B cell (primary cell): ENCODE measurements at places on chromosomes 11 and 22. TPM values are rescaled to one million over a fixed set of nuclear protein-coding genes. Genes with fewer than 3 reads are reported as not detected.
A peak's percentile ranks its signal among the peaks of the same experiment; 100 is the strongest.

The VSTM5 gene
- total RNA-seq, result not detected in 2 replicates

- no peak for DNase-seq
These were observed 29.9 kb downstream of the MS4A2 start for GRCh38 chr11:60118338-60118737.

DNA sequence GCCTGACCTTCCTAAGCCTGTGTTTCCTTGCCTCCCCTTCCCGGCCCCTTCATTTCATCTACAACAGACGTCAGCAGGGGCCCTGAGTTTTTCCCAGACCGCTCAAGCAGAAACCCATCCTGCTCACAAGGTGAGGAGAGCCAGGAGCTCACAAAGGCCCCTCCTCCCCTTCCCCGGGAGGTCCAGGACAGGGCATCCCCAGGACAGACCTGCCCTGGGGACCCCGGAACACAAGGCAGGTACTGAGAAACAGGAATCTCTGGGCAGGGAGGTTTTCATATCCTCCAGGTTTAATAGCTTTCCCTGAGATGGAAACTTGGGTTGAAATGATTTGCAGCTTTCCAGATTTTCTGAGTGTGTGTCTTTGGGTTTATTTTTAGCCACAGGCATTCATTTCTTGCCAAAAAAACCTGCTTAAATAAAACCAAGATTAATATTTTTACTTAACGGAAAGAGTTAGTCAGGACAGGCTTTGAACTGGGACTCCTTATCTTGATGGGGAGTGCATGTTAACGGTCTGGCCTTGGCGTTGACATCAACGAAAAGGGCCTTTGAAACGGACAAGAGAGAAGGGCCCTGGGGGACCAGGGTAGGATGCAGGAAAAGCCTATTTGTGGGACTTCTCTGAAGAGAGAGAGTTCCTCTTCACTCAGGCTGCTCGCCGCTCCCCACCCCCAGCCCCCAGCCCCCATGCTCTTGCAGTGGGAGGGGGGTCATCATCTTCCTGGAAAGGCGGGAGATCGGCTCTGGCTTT lies 38.5 kb downstream of the TIMP3 start:
- DNase-seq, result no peak

The TEX12 gene
- 0.47 TPM in 1 of 2 replicates, not detected in the other for total RNA-seq

The LINC01488 gene
- total RNA-seq, result not detected in 2 replicates

- DNase-seq, result no peak
These were observed 56.3 kb upstream of the YPEL1 start for GRCh38 chr22:21791635-21792625.

The PICALM gene
- 165 and 178 TPM in 2 replicates for total RNA-seq

The NCAPD3 gene
- total RNA-seq, result 32.2 and 34.2 TPM in 2 replicates

- no peak for DNase-seq
These were observed 50.4 kb upstream of the PRSS23 start for GRCh38 chr11:86749821-86750401.

- no peak for DNase-seq
These were observed 20.1 kb upstream of the CARS1 start for GRCh38 chr11:3077189-3077836.

GRCh38 chr11:12160680-12161079 lies 50.3 kb downstream of the MICAL2 start:
- no peak for DNase-seq

GRCh38 chr22:27991586-27992293 lies 72.7 kb upstream of the PITPNB start:
- DNase-seq, result no peak

The BIK gene
- 1.3 TPM in 2 replicates for total RNA-seq

DNA sequence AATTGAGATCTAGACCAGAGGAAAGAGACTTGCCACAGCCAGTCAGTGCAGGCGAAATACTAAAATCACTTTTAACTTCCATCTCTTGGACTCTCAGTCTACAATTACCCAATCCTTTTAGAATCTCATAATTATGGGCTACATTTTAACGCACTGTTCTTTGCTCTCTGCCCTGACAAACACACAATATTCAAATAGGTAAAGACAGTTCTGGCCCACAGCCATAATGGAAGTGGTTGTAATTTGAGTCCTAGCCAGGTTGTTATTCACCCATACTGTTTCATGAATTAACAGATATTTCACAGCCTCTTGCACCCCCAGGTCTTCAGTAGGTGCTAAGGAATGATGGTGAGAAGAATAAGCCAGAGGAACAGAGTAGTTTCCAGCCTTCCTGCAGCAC lies 830 bp downstream of the C11orf97 start:
- DNase-seq, result no peak

DNA sequence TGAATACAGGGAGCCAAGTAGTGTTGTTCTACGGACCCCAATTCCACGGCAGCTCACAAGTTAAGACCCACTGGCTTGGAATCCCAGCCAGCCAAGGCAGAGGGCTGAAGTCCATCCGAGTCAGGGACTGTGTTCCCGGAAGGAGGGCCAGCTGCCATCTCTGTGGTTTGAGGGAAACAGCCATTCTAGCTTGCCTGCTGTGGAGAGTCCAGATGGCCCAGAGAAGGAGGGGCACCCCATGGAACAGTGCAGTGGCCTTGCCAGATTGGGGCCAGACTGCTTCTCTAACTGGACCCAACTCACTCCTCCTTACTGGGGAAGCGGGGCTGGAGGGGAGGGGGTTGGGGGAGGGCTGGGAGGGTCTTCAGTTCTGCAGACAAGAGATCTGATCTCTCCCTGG lies 156.4 kb downstream of the FAM181B start:
- DNase-seq, result no peak

The IGHMBP2 gene
- 37.0 and 41.4 TPM in 2 replicates for total RNA-seq

The PLAAT5 gene
- not detected in 2 replicates for total RNA-seq

DNA sequence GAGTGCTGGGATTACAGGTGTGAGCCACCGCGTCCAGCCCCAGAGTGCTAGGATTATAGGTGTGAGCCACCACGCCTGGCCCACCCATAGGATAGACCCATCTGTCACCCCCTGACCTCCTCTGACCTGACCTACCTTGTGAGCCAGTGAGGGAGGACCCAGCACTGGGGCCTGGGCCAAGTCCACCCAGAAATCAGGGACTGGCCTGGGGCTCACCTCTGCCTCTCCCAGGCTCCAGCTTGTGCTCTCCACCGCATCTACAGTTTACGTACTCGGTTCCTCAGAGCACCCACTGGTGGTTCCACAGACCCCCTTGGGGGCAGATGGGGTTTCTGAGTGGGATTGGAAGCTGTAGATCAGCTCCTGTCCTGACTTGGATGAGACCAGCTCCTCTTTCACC lies 6.4 kb downstream of the SLC29A2 start:
- no peak for DNase-seq

The HEPHL1 gene
- not detected in 2 replicates for total RNA-seq

- no peak for DNase-seq
These were observed 35.6 kb downstream of the KIF18A start for GRCh38 chr11:28072321-28072720.

- DNase-seq, result no peak
These were observed 33.0 kb upstream of the PITPNB start for GRCh38 chr22:27952091-27952490.

DNA sequence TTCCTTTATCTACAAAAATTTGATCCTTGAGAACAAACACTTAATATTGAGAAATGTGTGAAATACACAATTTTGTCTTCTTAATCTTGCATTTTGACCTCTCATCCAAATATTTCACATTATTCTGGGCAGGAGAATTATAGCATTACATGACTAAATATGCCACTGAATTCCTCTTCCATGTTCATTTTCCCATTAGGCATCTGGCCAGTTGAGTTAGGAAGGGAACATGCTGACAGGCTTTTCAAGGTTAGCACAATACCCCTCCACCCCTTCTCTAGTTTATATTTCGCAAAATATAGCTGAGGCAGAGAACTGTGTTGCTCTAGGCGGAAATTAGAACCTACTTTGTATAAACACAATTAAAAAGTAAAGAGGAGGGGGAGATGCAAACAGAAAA lies 271.7 kb upstream of the ZC3H12C start:
- DNase-seq, result no peak

- DNase-seq, result no peak
These were observed 49.9 kb downstream of the ARFGAP3 start for GRCh38 chr22:42807185-42807584.

GRCh38 chr11:9120664-9121468 lies 29.5 kb upstream of the SCUBE2 start:
- DNase-seq, result no peak

DNA sequence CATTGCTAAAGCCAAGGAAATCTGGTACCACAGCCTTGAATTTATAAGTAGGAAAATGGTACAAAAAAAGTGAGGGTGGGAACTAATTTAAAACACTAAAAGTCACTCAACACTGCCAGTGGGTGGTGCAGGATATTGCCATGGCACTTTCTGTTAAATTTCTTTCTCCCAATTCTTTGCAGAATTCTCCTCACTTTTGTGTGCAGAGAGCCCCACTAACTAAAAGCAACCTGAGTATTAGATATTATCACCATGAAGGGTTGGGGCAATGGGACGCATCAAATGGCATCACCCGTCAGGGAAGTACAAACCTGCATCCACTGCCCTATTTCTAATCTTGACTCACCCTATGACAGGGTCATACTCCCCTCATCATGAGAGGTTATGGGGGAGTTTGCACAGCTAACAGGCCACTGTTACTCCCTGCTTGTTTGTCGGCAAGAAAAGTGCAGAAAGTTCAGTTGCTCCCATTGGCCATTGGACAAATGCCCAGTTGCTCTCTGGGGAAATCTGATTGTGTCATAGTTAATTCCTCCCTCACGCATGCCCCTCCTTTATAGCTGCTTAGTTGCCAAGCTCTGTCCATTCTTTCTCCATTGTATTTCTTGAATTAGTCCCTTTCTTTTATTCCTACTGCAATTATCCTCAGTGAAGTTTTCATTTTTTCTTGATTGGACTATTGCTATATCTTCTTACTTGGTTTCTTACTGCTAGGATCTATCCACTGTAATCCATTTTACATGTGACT lies 93.8 kb upstream of the BLID start:
- no peak for DNase-seq

- DNase-seq, result peak; percentile 58
These were observed 8.7 kb downstream of the PNPLA5 start for GRCh38 chr22:43883012-43883661.

- DNase-seq, result no peak
These were observed 18.9 kb upstream of the KCTD14 start for GRCh38 chr11:78041843-78042440.

DNA sequence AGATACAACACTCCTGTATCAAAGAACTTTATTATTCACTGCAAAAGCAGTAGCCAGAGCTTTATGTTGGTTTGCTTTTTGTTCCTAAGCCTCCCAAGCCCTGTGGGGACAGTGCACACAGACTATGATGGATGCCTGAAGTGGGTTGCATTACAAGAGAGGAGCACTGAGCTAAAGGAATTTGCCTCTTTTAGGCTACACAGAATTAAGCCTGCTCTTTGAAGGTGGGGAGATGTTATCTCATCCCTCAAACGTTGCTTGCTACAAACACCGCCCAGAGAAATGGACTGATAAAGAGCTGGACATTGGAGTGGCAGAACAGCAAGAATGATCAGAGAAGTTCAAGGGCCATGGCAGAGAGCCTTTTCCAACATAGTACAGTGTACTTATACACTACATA lies 2.5 kb upstream of the POGLUT3 start:
- no peak for DNase-seq

The FADD gene
- 26.6 and 27.1 TPM in 2 replicates for total RNA-seq

The TRIM5 gene
- 35.2 and 39.5 TPM in 2 replicates for total RNA-seq

DNA sequence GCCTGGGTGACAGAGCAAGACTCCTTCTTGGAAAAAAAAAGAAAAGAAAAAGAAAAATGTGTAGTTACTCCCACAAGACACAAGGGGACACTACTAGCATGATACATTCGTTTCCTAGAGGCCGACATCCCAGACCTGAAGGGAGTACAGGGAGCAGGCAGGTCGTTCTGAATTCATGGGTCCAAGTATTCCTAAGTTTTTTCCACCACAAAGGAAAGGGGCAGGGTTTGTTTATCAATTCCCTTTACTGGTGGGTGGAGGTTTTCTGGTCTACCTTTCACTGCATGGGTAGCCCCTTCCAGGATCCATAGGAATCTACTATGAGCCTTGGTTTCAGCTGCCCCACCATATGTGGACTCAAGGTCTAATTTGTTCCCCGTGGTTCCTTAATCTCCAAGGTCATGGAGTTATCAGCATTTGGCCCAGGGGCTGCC lies 11.8 kb downstream of the TIGD3 start:
- DNase-seq, result peak; percentile 73

- no peak for DNase-seq
These were observed 77.9 kb downstream of the ST3GAL4 start for GRCh38 chr11:126433244-126433846.

The H19 gene
- total RNA-seq, result not detected in 2 replicates

DNA sequence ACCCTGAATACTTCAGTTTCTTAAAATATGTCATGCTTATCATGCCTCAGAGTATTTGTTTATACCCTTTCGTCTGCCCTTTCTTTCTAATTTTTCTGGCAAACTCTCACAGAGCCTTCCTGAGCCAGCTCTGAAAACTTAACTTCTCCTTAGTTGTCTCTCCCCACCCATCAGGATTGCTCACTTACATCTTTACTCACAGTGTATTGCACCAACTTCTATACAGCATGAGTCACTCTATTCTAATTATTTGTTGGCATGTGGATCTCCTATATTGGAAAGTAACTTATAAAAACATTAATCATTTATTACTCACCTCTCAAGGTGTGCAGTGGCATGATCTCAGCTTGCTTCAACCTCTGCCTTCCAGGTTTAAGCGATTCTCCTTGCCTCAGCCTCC lies 114.9 kb downstream of the FANCF start:
- DNase-seq, result no peak

GRCh38 chr11:128346804-128347203 lies 240.6 kb downstream of the ETS1 start:
- no peak for DNase-seq

GRCh38 chr11:127653076-127653475 lies 652.5 kb upstream of the KIRREL3 start:
- DNase-seq, result no peak

The THRSP gene
- not detected in 2 replicates for total RNA-seq

- no peak for DNase-seq
These were observed 97.0 kb downstream of the SPON1 start for GRCh38 chr11:14059491-14059890.

DNA sequence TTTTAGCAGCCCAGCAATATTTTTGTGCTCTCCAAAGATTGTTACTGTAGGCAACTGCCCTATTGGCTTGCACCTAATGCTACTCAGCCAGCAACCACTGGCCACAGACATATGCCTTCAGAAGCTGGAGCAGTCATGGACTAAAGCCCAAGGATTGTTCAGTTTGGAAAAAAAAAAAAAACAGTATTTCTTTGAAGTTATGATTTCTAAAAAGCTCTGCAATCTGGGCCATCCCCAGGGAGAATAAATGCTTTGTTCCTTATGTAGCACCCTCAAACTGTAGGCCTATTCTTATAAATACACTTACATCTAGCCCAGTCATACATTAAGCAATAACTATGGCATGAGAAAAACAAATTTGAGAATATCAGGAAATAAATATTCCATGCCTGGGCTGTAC lies 2190.5 kb upstream of the RAG2 start:
- DNase-seq, result no peak

DNA sequence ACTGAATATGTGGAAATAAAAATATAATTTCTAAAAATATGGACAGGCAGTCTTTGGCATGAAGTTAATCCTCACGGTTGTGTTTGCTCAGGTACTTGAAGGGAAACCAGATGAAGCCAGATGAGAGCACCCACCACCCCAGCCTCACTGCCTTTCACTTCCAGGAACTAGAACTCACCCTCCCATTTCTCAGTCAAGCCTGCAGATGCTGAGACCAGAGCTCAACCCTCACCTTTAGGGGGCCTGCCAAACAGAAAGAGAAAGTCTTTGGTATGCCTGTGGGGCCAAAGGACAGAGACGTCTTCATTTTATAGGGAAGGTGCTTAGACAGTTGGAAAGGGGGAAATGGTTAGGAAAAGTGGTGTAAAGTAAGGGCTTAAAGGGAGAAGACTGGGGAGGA lies 252.8 kb upstream of the PLET1 start:
- DNase-seq, result no peak
